Activated CD4-positive, alpha-beta T cell treated with anti-CD3 and anti-CD28 coated beads, Interleukin-10, Interleukin-2, amounts not matched to agents 100 ng/mL and 50 ng/mL, durations not matched to agents 16 hours and 8 hours (primary cell): ENCODE measurements at places on chromosomes 2 and 18.

DNA sequence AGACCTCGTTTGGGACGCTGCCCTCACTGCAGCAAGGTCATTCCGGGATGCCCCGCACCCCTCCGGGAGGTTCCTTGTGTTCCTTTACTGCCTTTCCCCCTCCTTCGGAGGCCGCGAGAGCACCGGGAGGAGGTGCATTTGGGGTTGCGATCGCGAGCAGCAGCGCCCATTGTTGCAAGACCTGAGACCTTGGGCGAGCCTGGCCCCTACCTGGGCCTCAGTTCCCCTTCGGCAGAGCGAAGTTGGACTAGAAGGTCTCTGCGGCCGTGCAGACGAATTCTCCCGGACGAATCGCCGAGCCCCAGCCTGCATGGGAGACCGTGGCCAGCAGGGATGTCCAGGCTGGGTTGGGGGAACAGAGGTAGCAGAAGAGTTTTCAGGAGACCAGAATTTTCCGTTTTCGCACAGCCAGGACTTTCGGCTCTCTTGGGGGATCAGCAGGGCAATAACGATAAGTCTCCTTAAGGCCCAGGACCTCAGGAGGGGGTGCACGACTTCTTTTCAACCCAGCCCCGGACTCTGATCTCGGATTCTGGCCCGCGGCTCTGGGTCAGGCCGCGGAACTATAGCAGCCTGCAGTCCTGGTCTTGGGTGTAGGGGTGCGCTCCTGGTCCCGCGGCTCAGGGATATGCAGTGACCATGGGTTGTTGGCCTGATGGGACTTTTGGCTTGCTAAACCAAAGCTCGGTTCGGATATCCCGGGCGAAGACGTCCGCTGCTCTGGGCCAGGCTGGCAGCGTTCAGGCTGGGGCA, 2.8 kb downstream of the GDF7 start:
- DNase-seq, result no peak

GRCh38 chr2:109529532-109530449, 84.0 kb downstream of the SEPTIN10 start:
- DNase-seq, result no peak

- DNase-seq, result no peak
Observed at GRCh38 chr2:59665021-59665420, 888.4 kb downstream of the BCL11A start.

DNA sequence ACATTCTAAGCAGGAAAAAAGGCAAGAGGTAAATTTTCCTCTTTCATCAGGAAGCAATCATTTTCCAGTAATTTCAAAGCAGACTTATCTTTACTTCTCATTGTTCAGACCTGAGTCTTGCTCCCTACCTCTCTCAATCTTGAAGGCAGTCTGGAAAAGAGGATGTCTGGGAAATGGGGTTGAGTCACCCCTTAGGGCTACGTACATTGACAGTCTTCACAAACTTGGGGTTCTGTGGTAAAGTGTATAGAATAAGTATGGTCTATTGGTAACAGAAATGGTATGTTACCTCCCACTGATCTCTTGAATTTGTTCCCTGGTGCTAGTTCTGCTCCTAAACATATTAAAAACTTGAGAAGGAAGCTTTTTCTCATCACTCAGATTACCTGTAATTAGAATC, 361.3 kb downstream of the SS18 start:
- no peak for DNase-seq

GRCh38 chr18:59744271-59744721, 47.1 kb upstream of the CCBE1 start:
- DNase-seq, result no peak

DNA sequence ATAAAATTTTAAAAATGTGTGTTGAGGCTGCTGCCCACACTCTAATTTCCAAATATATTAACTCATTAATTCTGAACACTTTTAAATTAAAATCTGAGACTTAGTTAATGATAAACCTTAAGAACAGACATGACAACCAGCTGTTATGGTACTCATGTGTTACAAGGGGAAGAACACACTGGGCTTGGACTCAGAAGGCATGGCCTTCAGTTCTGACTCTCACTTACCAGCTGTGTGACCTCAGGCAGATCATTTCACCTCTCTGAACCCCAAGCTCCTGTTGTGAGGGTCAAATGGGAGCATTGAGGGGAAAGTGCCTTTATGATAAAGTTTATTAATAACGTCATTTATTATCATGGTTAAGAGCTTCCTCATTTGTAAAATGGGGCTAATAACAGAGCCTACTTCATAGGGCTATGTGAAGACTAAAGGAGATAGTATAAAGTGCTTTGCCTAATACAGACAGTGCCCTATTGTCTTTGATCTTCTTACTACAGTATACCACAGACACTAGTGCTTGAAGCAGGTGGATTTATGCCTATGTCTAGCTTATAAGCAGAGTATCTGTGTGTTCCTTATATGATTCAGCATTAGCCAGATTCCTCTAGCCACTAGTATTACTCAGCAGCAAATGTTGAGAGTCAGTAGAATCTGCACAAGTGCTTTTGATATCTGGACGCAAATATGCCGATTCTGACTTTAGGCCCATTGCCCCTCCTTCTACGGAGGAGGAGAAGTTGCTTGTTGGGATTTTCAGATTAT, 99.6 kb downstream of the SGPP2 start:
- DNase-seq, result peak; percentile 19

GRCh38 chr2:218863021-218863520, 3.5 kb downstream of the WNT6 start:
- no peak for DNase-seq

GRCh38 chr2:32932825-32933755, 13.7 kb upstream of the LTBP1 start:
- no peak for DNase-seq

GRCh38 chr2:191311-192190, 72.3 kb downstream of the SH3YL1 start:
- no peak for DNase-seq

GRCh38 chr2:109467701-109468100, 146.1 kb downstream of the SEPTIN10 start:
- no peak for DNase-seq

DNA sequence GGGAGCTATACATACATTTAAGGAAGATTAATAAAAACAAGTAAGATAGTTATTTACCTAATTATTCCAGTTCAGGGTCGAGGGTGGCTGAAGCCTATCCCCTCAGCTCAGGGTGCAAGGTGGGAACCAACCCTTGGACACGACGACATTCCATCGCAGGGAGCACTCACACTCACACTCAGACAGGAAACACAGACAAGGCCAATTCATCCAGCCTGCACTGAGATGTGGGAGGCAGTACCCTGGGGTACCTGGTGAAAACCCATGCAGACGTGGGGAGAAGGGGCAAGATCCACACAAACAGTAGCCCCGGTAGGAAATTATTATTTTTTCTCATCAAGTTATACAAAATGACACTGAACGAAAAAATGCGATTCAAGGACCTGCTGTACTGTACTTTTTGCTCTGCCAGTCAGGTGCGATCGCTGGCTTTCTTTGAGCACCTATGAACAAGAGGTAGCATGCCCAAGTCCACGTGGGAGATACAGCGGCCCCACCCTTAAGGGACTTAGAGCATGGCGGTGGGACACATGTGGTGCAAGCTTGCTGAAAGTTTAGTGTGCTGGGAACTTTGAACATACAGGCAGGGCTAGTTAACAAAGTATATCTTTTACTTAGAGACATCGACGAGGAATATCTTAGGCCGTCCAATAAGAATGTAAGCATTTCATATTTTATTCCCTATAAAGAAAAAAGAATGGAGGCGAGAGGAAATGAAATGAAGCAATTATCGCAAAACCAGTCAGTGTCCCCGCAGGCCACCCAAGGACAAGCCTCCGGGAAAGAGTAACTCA, 624 bp downstream of the METTL8 start:
- DNase-seq, result peak; percentile 65

GRCh38 chr2:221775096-221775495, 203.0 kb upstream of the EPHA4 start:
- DNase-seq, result no peak

GRCh38 chr2:177044671-177045070, 167.9 kb upstream of the HNRNPA3 start:
- no peak for DNase-seq
